Effector memory CD8-positive, alpha-beta T cell (primary cell): ENCODE measurements at places on chromosomes 7 and 10.
A peak's percentile ranks its signal among the peaks of the same experiment; 100 is the strongest.

GRCh38 chr7:108024538-108024937 is 21.6 kb upstream of the LAMB1 start:
- DNase-seq = no peak

GRCh38 chr7:43492896-43493295 is 90.0 kb upstream of the STK17A start:
- no peak for DNase-seq

DNA sequence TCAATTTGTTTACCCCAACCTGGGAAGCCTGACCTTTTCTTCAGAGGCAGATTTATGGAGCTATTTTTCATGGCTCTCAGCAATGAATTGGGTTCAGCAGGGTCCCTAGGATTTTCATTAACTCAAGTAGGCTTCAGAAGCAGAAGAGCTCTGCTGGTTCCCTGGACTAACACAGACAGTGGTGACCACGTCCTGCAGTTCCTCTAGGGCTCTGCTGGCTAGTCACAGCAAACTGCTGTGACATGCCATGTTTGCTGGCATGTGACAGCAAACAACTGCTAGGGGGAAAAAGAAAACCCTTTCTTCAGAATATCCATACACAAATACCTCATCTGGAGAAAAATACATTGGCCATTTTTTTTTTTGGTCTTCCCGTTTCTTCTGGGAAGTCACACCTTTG is 13.2 kb downstream of the BAMBI start:
- DNase-seq = no peak

- DNase-seq = no peak
These were observed 9.2 kb downstream of the REEP3 start for GRCh38 chr10:63530409-63530808.

GRCh38 chr7:19713676-19714075 is 4.8 kb upstream of the POLR1F start:
- peak; percentile 47 for DNase-seq

DNA sequence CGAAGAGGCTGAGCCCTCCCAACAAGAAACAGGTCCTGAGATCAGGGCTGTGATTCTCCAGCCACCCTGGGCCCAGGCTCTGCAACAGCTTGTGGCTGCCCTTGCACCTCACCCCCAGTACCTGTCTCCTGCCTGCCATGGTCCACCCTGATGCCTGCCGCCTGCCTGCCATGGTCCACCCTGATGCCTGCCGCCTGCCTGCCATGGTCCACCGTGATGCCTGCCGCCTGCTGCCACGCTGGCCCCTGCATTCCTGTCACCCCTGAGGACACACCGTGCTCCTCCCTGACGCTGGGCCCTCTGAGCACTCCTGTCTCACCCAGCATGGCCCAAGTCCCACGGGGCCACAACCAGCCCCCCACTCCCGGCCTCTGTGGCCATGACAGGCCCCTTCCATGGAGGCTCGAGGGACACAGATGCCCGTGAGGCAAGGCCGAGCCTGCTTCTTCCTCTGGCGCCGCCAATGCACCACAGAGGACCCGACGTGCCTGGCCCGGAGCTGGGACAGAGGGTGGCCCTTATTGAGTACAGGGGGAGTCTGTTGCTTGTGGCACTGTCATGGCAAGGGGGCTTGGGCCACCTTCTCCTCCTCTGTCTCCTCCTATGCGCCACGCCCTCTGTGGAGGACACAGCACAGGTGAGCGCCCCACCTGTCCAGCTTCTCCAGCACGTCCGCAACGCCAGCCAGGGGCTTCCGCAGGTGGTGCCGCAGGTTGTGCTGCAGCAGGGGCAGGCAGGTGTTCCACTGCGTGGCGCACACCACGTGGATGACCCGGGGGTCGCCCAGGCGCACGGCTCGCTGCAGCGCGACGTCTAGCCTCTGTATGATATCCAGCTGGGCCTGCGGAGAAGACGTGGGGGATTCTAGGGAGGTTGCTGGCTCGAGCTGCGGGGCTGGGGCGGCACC is 18.1 kb downstream of the CFAP46 start:
- DNase-seq = no peak

GRCh38 chr7:47578579-47579270 is 3.2 kb downstream of the TNS3 start:
- no peak for DNase-seq

DNA sequence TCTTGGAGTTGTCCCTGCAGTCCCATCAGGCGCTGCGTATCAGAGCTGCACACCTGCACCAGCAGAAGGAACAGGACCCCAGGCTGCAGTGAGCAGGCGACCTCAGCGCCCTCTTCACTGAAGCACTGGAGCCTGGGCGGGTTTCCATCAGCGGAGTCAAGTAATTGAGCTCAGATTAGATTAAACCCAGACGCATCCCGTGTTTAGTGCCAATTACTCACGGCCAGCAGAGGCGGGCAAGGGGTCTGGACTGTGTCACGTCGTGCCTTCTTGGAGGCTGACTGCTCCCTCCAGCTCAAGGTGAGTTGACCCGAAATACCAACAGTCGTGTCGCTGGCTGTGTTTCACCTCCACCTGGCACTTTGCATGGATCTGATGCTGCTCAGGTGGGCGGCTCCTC is 123.6 kb downstream of the CXCL12 start:
- DNase-seq = no peak

DNA sequence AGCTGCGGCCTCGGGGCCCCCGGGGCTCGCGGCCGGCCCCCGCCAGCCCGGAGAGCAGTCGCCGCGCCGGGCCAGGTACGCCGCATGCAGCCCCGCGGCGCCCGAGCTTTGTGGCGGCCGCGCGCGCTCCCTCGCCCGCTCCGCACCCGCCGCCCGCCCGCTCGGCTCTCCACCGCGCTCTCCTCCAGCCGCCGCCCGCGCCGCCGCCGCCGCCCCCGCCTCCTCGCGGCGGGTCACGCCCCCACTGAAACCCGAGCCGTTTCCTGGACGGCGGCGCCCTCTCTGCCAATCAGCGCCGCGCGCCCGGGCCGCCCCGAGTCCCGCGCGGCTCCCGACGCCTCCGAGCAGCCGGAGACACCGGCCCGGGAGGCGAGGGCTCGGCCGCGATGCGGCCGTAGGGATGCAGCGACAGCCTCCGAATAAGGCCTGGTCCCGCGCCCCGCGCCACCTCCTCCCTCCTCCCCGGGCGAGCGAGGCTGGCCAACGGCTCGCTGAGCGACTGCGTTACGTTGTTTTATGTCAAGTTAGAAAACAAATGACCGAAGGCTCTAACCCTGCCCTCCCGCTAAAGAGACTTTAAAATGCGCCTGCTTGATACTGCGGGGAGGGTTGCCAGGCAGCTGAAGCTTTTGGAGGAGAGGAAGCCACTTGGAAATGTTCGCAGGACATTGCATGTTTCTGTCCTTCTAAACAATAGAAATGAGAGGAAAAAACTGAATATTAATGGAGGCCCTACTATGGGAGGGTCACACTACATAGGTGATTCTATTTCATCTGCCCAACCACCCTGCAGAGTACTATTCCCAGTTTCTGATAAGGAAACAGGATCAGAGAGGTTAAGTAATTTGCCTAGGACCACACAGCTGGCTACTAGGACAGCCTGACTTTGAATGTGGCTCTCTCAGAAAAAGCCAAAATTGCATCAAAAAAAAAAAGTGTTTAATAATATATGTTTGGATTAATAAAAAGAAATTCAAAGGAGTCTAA is at the start of gene FGFR2:
Gene FGFR2, minus strand, starts transcription at position 182 of the 987 bp plus-strand sequence. CDS start 4,627 bp downstream, outside the sequence.
- no peak for DNase-seq
